Stimulated activated naive B cell treated with anti-CD40 and anti-IgM and Interleukin-4, amounts not matched to agents 10 μg/mL and 1 μg/mL and 100 μg/mL, for 72 hours (primary cell): ENCODE measurements at places on chromosomes 6 and 20.
A peak's percentile ranks its signal among the peaks of the same experiment; 100 is the strongest.

DNA sequence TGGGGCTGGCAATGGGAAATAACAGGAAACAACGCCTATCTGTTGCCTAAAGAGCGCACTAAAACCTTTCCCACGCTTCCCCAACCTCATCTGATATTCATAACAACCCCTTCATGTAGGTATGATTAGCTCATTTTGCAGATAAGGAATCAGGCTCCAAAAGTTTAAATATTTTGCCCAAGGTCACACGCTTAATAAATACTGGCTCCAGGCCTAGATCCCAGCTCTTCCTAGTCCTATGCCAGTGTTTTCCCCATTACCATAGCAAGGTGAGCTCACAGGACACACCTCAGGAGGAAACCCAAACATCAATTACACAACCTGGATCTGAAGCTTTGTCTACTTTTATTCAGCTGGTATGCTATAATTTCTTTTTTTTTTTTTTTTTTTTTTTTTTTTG, 19.6 kb downstream of the MBOAT1 start:
- no peak for DNase-seq

DNA sequence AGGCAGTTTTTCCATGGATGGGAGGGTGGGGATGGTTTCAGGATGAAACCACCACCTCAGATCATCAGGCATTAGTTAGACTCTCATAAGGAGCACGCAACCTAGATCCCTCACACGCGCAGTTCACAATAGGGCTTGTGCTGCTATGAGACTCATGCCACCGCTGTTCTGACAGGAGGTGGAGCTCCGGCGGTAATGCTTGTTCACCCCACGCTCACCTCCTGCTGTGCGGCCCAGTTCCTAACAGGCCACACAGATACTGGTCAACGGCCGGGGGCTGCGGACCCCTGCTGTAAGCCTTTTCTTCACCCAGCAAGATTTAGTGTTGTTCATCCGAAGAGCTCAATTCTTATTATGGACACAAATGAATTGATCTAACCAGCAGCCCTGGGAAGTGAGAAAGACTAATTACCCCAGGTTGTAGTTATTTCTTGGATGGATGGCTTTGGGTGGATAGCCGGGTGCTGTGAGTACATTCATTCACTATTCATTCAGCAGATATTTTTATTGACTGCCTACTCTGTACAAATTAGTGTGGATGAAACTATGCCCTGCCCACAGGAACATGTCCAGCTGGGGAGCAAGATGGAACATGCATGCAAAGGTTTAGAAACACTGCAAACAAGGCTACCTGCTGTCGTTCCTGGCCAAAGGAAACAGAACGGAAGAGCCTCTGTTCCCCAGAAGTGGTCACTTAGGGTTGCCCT, 57.2 kb downstream of the RIOK1 start:
- no peak for DNase-seq

DNA sequence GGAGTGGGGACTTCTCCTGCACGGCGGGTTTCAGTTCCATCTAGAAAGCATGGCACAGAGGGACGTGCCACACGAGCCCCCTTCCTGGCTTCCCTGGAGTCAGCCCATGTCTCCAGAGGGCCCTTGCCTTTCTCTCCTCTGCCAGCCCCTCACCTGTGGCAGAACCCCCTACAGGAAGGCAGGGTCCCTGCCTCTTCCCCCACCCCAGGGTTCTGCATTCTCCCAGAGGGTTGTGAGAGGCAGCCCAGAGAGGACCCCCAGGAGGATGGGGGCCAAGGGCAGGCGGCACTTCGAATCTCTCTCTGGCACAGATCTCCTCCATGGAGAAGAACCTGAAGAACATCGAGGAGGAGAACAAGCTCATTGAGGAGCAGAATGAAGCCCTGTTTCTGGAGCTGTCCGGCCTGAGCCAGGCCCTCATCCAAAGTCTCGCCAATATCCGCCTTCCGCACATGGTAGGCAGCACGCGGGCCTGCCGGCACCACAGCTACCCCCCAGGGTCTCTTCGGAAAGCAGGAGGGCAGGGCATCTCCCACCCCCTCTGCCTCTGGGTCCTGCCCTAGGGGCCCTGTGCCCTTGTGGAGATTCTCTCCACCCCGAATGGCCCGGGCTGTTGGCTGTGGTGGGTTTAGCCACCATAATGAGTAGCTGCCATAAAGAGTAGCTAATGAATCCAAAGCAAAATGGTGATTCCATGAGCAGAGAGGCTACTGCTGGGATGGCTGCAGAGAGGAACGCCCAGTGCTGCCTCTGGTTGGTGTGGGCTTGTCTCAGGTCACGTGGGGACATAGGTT, 15.9 kb upstream of the PCMTD2 start:
- no peak for DNase-seq

- DNase-seq = no peak
Measured at GRCh38 chr6:169131390-169131789, 122.3 kb downstream of the THBS2 start.

DNA sequence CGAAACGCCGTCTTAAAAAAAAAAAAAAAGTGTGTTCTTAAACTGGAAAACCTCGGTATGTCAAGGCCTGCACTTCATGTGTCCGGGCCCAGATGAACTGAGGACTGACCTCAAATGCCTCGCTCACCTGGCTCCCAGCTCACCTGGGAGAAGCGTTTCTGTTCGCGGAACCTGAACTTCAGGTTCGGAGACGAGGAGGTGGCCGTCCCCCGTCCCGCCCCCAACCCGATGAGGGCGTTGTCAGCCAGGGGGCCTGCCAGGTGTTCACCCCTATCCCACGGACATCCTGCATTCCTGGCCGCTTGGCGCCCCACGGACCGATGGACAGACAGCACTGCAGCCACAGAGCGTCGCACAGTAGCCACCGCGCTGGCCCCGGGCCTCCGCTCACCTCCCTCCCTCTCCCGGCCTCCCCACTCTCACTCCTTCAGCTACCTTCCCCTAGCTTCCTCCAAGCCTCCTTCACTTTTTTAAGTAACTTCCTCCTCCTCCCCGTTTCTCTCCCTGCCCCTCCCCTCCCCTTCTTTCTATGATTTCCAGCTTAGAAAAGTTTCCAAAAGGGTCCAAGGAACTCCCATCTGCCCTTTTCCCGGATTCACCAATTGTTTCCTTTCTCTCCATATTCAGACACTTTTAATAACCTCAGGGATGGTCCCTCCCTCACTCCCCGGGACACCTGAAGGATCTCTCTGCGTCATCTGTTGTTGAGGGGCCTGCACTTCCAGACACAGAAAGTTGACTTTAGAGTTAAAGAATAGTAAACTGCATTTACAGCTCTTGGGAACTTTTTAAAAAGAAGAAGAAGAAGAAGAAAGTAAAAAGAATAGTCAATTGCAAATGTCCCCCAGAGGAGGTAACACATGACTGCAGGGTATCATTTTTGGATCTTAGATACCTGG, 22.7 kb upstream of the MCM3 start:
- DNase-seq = no peak

- no peak for DNase-seq
Measured at GRCh38 chr20:21183722-21184121, 57.8 kb downstream of the KIZ start.

DNA sequence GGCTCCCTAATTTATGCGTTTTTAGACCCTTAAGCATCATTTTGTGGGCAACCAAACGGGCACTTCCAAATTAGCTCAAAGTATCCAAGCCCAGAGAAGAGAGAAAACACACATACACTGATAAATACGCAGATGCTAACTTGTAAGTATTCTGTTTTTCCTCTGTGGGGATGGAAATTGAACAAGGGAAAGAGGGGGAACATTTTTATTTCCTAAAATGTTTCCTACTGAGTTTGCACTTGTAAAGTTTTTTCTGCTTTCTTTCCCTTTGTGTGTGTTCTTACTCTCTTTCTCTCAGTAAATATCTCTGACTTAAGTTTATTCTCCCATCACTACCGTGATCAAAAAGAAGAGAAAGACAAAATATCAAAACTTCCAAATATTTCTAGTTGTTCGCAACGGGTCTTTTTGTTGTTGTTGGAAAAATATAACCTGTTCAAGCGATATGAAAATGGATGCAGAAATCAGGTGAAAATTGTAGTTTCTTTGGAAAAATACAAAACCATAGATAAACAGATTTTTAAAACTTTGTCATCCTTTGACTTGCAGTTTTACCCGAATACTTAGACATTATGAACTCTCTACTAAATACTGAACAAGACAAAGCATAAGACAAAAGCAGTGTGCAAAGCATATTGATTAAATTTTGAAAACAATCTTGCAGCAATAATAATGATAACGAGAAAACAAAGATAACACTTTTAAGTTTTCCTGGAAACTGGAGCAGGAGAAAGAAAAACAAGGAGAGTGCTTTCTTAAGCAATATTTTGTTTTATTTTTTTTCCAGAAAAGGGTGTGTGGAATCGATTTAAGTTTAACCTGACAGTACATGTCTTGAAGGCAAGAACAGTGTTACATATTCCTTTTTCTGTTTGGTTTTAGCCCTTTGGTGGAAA, 1.0 kb upstream of the NKX2-4 start:
- DNase-seq = no peak

- DNase-seq = no peak
Measured at GRCh38 chr6:72272958-72273357, 348.9 kb upstream of the KCNQ5 start.

- peak; percentile 68 for DNase-seq
Measured at GRCh38 chr20:63973636-63974401, 4.1 kb upstream of the ZNF512B start.

DNA sequence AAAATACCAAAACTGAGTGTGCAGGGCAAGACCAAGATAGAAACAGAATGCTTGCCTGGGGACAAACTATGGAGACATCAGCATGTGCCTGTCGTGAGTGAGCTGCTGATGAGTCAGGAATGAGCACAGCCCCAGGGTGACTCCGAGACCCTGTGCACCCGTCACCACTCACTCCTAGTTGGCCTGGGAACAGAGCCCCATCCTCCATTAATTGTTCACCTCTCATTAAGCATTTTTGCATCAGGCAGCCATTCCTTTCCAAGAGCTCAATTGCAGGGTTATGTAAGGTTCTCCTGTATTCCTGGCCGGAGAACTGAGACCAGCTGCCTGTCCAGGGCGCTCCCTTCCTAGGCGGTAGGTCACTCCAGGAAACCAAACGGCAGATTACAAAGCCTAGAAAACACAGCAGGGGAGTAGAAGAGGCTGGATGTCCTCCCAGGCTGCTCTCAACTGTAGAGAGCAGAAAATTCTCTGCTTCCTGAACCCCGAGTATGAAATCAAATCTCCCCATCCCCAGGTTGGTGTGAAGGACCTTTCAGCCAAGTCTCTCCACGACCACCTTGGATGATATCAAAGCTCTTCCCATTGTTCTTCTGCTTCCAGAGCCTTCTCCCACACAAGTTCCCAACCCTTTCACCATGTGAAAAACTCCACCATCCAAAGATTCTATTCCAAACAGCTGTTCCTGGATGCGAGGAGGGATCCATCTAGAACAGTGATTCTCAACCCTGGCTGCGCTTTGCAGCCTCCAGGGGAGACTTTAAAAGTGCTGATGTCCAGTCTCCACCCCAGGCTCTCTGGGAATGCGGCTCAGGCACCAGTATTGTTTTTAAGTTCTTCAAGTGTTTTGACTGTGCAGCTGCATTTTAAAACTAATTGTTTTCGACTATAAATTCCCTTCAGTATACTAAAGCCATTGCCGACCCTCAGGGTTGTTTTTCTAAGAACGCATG, 532.6 kb upstream of the JARID2 start:
- DNase-seq = no peak

GRCh38 chr6:33116417-33116816, 40.6 kb downstream of the HLA-DPB1 start:
- DNase-seq = no peak

- no peak for DNase-seq
Measured at GRCh38 chr6:90219209-90219985, 77.2 kb downstream of the BACH2 start.

GRCh38 chr20:58019027-58019849, 209.2 kb downstream of the ANKRD60 start:
- DNase-seq = no peak

DNA sequence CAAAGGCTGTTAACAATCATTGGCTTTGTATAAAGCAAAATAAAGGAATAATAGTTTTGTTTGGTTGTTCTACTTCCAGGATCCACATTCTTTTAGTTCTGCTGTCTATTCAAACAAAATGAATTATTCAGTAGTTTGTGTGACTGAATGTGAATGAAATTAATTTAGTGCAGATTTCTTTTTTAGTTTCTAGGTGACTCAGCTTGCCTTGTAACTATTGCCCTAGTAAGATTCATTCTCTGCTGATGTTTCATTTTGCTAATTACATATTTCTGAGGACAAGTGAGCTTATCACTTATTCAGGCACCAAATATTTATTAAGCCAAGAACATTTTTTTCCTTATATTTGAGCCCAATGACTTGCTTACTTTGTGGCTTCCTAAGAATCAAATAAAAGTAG, 46.5 kb upstream of the RIPOR2 start:
- no peak for DNase-seq

DNA sequence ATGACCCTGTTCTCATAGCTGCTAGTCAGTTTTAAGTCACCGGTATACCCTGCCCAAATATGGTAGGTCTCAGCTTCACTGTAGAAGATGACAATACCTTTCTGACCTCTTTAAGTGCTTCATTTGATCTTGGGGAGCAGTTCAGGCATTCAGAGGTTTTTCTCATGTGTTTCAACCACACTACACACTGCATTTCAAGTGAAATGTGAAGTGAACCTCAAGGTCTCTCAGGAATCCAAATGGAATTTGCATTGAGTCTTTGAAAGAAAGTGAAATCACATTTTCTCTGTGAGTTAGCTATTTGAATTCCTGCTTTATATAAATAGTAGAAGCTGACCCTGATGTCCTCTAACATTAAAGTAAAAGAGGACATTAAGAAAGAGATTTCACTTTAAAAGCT, 461.6 kb downstream of the ADGRB3 start:
- no peak for DNase-seq

- DNase-seq = no peak
Measured at GRCh38 chr6:123203928-123204327, 207.9 kb downstream of the CLVS2 start.

GRCh38 chr20:56843817-56844216, 214.7 kb downstream of the TFAP2C start:
- no peak for DNase-seq

DNA sequence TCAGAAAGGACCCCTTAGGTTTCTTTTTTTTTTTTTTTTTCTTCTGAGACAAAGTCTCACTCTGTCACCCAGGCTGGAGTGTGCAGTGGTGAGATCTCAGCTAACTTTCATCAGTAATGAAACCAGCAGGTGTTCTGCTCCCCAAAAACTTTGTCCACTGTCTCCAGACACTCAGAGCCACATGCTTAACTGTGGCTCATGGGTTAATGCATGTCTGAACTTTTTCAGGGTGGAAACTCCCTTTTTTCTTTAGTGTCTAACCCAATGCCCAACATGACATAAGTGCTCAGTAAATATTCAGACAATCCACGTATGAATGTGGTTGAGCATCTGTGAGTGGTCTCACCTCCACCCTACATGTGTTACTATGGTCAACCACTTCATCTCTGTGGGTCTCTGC, 45.4 kb downstream of the MYB start:
- peak; percentile 4 for DNase-seq

GRCh38 chr6:170504479-170504878, 48.6 kb downstream of the PSMB1 start:
- DNase-seq = no peak

- DNase-seq = no peak
Measured at GRCh38 chr20:57287007-57287880, 20.8 kb upstream of the BMP7 start.

GRCh38 chr20:50210066-50210619, 19.5 kb downstream of the CEBPB start:
- DNase-seq = no peak
